ENCODE measurements at places on chromosomes 5 and 9.

DNA sequence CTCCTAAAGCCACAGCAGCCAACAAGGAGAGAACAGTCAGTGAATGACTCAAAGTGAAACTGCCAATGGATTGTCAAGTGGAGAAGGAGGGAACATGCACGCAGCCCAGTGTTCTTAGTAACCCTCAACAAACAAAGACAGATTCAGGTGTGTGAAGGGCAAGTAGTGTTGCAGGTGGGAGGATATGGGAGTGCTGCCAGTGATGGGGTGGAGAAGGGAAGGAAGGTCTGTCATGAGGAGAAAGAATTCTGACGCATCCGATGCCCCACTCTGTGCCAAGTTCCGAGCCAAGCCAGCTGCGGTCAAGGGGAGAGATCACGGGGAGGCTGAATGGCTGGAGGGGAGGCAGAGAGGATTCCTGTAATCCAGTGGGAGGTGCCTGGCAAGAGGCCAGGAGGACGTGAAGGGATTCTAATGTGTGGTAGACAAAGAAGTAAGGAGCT is 56.5 kb downstream of the CAST start:
- H3K4me1 ChIP-seq, result peaks cover 37% of the 10 kb centered on the region
- H3K27ac ChIP-seq, result peak overlapping the region; percentile 26
- H3K27me3 ChIP-seq, result no peaks in the 10 kb centered on the region

DNA sequence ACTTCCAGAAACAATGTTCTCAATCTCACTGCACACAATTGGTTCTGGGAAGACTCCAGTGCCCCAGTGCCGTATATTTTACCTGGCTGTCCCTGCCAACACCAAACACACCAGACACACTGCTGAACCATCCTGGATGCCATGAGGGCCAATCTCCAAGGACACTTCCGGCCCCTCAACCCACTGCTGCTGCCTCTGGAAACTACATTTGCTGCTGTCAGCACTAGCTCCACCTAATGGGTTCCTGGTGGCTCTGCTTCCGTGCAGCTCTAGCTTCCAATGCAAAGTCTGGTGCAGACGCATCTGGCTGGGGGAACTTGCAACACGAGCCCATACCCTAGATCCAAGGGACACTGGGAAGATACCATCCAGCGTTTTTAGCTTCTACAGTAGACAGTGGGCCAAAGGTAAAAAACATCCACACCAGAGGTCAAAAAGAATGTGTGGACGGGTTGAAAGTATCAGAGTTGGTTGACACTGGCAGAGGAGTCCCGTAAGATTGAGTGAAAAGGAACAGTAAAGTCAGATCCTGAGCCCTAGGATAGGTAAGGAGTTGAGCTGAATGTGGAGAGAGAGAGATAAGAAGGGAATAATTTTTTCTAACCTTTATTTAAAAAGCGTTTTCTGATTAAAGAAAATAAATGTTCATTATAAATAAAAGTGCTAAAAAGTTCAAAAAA is 99.7 kb upstream of the KIF2A start:
- H3K27ac ChIP-seq, result no peak overlapping the region
- no peaks in the 10 kb centered on the region for H3K36me3 ChIP-seq
- H3K4me1 ChIP-seq, result no peaks in the 10 kb centered on the region
- H3K4me3 ChIP-seq, result no peak overlapping the region
- no peak for DNase-seq

DNA sequence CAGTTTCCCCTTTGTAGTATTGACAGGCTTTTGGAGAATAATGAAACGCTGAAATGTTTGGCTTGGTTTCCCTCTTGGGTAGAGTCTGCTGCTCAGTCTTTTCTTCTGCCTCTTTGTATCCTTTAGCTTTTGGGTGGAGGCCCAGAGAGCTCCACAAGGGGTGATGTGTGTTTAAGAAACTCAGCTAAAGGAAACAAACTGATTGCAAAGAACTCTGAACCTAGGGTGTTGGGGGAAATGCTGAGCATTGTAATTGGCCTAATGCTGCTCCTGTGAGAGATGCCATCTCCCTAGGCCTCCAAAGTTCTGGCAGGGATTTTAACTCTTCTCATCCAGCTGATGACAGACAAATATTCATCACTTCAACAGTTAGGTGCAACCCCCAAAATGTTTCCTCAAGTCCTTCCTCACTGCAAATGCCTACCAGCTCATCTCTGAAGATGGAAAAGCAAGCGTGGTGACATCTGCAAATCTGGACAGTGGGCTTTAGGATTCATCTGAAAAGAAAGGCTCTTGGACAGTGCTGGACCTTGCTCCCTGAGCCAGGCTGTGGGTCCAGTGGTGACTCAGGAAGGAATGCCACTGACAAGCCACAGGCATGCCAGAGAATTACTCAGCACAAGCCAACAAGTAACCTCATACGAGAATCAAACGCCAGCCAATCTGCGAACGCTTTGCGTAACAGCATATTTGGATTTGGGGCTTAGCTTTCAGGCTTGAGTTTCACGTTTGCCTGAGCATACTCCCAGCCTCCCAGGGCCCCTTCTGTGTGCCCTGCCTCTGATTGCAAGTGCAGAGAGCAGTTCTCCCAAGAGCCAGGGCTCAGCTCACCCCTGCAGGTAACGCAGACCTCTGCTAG is 30.5 kb upstream of the ZSWIM6 start:
- no peak overlapping the region for H3K4me3 ChIP-seq
- no peaks in the 10 kb centered on the region for H3K36me3 ChIP-seq
- peak overlapping the region; percentile 53 for H3K27ac ChIP-seq
- H3K27me3 ChIP-seq, result no peaks in the 10 kb centered on the region
- peak; percentile 26 for DNase-seq
- H3K4me1 ChIP-seq, result no peaks in the 10 kb centered on the region

GRCh38 chr5:159851053-159851452 is 65.2 kb upstream of the ADRA1B start:
- no peaks in the 10 kb centered on the region for H3K27me3 ChIP-seq
- H3K4me1 ChIP-seq, result no peaks in the 10 kb centered on the region
- H3K36me3 ChIP-seq, result no peaks in the 10 kb centered on the region
- DNase-seq, result no peak
- H3K27ac ChIP-seq, result no peak overlapping the region
- H3K4me3 ChIP-seq, result no peak overlapping the region

- no peak overlapping the region for H3K27ac ChIP-seq
- H3K27me3 ChIP-seq, result no peaks in the 10 kb centered on the region
- DNase-seq, result no peak
- no peak overlapping the region for H3K4me3 ChIP-seq
- H3K36me3 ChIP-seq, result no peaks in the 10 kb centered on the region
- H3K4me1 ChIP-seq, result no peaks in the 10 kb centered on the region
Measured at GRCh38 chr9:95669253-95669652, 152.5 kb upstream of the PTCH1 start.
